ENCODE measurements at places on chromosomes 12 and 14.

- DNase-seq = no peak
Measured at GRCh38 chr14:70004791-70005190, 125.6 kb downstream of the SMOC1 start.

GRCh38 chr12:87231818-87232217 lies 797.4 kb downstream of the C12orf50 start:
- no peak for DNase-seq

- no peak for DNase-seq
Measured at GRCh38 chr14:96148631-96149030, 56.0 kb upstream of the BDKRB2 start.

- no peak for DNase-seq
Measured at GRCh38 chr14:26377150-26377549, 220.7 kb downstream of the NOVA1 start.

DNA sequence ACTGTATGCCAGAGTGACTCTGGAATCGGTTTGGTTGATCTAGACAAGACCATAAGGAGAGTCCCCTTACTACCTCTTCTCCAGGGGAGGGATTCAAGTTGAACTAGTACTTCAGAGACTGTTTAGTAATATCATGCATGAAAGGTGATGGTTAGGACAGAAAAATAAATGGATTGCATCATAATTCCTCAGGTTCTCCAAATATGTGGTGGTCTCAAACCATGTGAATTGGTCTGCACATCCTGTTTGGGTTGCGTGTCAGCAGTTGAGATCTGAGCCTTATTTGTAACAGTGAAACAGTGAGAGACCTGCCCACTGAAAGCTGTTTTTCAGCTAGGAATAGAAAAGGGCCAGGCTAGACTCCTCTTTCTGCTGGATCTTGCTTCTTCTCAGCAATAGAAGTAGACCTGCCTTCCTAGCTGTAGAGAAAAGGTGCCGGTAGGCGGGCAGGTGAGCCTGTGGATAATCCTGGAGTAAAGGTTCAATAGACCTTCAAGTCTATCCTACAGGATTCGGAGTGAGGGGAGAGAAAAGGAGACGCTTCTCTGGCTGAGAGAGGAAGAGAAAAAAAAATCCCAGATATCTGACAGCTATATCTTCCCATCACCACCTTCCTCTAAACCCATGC lies 258.5 kb upstream of the E2F7 start:
- no peak for DNase-seq

GRCh38 chr12:119082496-119082895 lies 96.2 kb upstream of the HSPB8 start:
- no peak for DNase-seq

GRCh38 chr14:103517174-103517566 lies 5.5 kb downstream of the CKB start:
- no peak for DNase-seq

DNA sequence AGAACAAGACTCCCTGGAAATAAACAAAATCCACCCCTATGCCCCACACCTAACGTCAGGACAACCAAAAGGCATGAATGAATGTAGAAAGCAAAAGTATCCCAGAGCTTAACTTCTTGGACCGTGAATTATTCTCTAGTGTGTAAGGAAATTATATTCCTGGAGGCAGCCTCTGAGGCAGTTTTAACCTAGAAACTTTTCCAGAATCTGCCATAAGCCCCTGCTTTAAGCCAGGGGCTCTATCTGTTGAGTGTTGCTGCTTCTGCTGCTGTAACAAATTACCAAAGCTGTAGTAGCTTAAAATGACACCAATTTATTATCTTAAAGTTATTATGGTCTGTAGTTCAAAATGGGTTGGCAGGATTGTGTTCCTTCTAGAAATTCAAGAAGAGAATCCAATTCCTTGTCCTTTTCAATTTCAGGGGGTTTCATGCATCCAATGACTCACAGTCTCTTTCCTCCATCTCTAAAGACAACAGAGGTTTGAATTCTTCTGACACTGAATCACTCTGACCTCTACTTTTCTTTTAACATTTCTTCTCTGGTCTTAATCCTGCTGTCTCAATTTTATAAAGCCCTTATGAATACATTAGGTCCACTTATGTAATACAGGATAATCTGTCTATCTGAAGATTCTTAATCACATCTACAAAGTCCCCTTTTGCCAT lies 242.7 kb downstream of the ATXN7L3B start:
- no peak for DNase-seq

GRCh38 chr12:11778713-11779685 lies 129.5 kb downstream of the ETV6 start:
- no peak for DNase-seq

DNA sequence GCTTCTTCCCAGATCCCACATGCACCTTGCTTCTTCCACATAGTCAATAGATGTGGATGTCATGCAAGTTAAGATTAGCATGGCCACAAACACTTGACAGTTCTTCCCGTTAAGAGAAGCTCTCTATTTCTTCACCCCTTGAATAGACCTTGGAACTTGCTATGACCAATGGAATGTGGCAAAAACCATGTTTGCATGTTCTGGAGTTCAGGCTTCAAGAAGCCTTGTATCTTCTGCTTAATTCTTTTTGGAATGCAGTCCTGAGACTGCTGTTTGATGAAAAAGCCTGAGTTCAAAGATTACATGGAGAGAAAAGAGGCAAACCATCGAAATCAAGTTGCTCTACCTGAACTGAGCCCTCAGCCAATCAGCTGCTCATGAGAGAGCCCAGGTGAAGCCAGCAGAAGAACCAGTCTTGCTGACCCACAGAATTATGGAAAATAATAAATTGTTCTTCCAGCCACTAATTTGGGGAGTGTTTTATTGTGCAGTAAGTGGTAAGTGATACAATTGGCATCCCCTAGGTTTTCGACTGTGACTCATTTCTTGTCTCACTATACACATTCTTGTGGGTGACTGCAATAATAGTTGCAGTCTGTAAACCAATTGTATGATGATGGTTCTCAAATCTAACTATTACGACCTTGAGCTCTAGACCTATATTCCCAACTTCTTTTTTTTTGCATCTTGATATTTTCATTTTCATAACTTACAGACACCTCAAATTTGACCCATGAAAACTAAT lies 12.6 kb downstream of the RASSF9 start:
- DNase-seq = no peak

DNA sequence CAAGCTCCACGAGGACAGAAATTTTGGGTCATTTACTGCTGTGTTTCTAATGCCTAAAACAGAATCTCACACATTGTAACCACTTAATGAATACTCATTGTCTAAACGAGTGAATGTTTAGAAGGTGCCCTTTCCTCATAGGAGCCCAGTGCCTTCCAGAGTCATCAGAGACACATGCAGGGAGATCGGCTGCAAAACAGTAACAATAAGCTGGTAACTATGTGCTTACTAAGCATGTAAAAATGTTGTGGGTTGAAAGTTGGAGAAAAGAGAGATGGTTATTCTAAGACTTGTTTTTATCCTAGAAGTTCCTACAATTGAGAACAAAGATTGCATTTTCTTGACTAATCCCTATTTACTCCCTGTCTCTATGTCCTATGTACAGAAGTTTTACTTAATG lies 7.4 kb downstream of the TESPA1 start:
- DNase-seq = no peak

DNA sequence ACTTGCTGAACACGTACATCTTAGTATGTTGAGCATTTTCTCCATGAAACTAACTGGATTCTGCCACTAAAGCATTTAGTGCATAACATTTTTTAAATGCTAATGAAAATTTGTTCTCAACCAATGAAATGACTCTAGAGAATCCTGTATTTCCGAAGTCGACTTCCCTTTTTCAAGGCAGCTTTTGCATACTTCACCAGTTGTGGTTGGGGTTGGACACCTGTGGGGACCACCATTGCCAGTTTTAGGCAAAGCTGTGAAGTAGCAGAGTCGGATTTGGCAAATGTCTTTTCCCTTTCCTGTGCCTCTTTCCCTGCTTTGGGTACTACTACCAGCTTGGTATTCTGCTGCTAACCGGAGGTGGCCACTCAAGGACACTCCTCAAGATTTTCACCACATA lies 349.2 kb downstream of the BCAT1 start:
- no peak for DNase-seq

- no peak for DNase-seq
Measured at GRCh38 chr12:114220311-114220710, 185.6 kb downstream of the TBX5 start.

- peak; percentile 88 for DNase-seq
Measured at GRCh38 chr12:11836282-11837151, 187.0 kb downstream of the ETV6 start.

DNA sequence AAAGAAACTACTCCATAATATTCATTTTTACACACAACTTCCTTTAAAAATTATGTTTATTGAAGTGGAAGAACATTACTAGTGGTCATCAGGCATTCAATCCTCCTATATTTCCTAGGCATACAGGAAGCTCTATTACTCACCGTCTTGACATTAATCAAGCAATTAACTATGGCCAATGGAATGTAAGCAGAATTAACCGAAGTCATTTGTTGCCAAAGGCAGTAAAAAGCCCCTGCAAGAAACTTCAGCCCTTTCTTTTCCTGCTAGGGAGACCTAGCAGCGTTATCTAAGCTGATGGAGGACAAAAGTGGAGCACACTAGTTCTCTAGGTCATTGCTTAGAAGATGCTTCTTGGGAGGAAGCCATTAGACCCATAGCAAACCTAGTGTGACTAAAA lies 399.6 kb downstream of the KCNH5 start:
- DNase-seq = no peak

DNA sequence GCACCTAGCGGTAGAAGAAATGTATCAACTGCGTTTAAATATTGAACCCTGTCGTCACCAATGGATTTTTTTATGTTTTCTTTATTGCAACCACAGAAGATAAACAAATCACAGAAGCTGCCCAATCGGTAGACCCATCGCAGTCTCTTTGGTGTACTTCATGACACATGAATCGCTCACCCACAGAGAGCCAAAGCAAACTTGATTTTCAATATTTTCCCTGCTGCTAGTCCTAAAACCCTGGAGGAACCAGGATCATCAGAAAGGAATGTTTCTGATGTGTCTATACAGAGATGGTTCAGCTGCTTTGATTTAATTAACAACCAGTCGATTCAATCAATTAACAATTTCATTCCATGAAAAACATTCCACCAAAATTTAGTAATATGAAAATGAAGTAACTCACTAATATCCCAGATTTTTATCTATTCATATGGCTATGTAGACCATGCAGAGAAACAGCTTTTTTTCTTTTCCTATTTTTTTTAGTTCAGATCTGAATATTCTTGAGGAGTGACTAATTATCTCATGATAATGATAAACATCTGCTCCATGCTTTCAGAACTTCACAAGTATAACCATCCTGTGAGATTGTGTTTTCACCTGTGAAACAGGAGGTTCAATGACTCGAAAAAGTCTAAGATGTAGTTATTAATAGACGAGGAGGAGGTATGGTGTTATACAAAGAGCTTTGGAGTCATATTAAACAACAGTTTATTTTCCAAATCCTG lies 46.1 kb downstream of the DIO2 start:
- DNase-seq = no peak

DNA sequence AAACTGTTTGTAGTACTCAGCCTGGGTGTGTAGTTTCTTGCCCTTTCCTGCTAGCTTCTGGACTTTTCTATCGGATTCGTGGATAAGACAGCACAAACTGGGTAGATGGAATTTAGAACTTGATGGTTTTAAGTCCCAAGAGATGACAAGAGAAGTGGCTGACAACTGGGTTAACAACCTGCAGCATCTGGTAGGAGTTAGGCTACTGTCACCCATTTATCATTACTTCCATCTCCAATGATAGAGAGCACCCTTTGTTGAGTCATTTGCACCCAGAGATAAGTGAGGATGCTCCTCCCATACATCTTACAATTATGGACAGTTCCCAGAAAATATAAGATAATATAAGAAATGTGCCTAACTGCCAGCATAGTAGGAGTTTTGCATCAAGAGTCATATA lies 50.2 kb upstream of the FLRT2 start:
- DNase-seq = no peak

GRCh38 chr12:46790066-46790465 lies 35.7 kb downstream of the SLC38A4 start:
- DNase-seq = no peak

- DNase-seq = no peak
Measured at GRCh38 chr12:24378548-24379407, 429.3 kb upstream of the SOX5 start.

- no peak for DNase-seq
Measured at GRCh38 chr12:93684716-93685115, 7.5 kb downstream of the CRADD start.

DNA sequence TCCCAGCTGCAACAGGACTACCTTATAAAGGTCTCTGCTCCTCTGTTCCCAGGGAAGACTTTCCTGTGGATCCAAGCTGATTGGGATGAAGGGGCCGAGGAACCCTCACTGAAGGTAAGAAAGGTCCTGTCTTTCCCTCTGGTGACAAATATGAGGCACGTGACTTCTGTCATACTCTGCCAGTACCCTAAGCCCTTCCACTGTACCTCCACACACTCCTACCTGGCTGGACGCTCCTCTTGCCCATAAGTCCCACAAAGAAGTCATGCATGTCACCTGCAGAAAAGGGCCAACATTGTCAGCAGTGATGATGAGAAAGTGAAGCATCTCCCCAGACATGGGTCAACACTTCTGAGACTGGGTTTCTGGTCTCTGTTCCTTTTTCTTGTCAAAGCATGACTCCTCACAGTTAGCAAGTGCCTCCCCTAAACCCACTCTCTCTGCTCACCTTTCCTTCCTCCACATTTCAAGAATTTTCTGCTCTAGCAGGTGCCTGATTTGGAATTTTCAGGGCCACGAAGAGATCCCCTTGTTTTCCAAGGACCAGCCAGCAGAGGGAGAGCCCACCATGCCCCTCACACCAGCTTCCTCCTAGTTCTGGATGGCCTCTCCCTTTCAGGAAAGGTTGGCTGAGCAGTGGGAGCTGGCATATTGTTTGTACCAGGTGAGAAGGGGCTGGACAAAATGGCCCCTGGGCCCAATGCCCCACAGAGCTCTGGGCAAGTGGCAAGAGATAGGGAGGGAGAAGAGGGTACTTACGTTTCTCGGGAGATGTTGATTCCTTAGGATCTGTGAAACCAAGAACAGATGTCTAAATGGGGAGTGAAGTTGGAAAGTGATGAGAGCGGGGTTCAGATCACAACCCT lies 3.5 kb downstream of the TAC3 start:
- no peak for DNase-seq

DNA sequence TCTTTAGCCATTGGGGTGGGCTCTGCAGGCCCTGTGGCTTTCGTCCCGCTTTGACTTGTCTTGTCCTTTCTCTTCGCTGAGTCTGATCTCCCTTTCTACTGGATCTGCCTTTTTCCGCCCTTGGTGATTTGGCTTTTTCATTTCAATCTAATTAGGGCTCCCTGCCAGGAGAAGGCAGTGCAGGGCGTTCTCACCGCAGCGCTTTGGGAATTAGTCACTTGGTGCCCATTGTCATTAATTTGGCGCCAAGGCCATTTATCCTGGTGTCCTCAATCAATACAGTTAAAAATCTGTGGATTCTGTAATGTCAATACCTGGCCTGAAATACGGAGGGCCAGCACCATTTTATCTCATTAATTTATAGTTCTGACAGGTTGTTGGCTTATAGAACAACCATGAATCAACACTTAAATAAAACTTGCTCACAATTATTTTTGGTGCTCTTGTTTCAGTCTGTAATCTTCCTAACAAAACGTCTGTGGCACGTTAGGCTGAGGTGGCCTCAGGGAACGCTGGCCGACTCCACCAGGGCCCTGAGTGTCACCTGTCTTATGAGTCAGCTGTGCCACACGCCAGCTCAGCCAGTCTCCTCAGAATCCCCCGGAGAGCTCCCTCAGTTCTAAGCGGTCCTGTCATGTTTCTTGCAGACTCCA lies 115.7 kb downstream of the BEGAIN start:
- DNase-seq = no peak

- DNase-seq = no peak
Measured at GRCh38 chr14:90453401-90453951, 56.6 kb downstream of the CALM1 start.
